ENCODE measurements at places on chromosomes 4 and X. TPM values are rescaled to one million over a fixed set of nuclear protein-coding genes. Genes with fewer than 3 reads are reported as not detected.

GRCh38 chr4:101201421-101201820 lies 145.9 kb downstream of the PPP3CA start:
- H3K27ac ChIP-seq: no peak overlapping the region
- no peak overlapping the region for H3K4me3 ChIP-seq
- H3K36me3 ChIP-seq: no peaks in the 10 kb centered on the region
- no peaks in the 10 kb centered on the region for H3K27me3 ChIP-seq
- H3K4me1 ChIP-seq: peaks cover 19% of the 10 kb centered on the region

The OCRL gene
- total RNA-seq: 36.2 TPM

- H3K27ac ChIP-seq: no peak overlapping the region
- no peaks in the 10 kb centered on the region for H3K4me1 ChIP-seq
- DNase-seq: no peak
- H3K36me3 ChIP-seq: no peaks in the 10 kb centered on the region
- H3K27me3 ChIP-seq: no peaks in the 10 kb centered on the region
Measured at GRCh38 chrX:129640737-129641136, 14.0 kb downstream of the APLN start.

The MAN2B2 gene
- total RNA-seq: 36.1 TPM

- H3K4me3 ChIP-seq: no peak overlapping the region
- H3K27ac ChIP-seq: no peak overlapping the region
- DNase-seq: peak; percentile 42
- no peaks in the 10 kb centered on the region for H3K27me3 ChIP-seq
Measured at GRCh38 chr4:11264841-11265240, 163.9 kb downstream of the HS3ST1 start.

- H3K36me3 ChIP-seq: no peaks in the 10 kb centered on the region
- DNase-seq: no peak
- peaks cover 3% of the 10 kb centered on the region for H3K4me1 ChIP-seq
- no peak overlapping the region for H3K27ac ChIP-seq
Measured at GRCh38 chr4:36224972-36225903, 19.1 kb downstream of the ARAP2 start.

GRCh38 chr4:140928880-140929279 lies 172.7 kb upstream of the TBC1D9 start:
- no peak overlapping the region for H3K27ac ChIP-seq
- DNase-seq: peak; percentile 25
- H3K27me3 ChIP-seq: no peaks in the 10 kb centered on the region
- no peaks in the 10 kb centered on the region for H3K36me3 ChIP-seq
- H3K4me3 ChIP-seq: no peak overlapping the region

DNA sequence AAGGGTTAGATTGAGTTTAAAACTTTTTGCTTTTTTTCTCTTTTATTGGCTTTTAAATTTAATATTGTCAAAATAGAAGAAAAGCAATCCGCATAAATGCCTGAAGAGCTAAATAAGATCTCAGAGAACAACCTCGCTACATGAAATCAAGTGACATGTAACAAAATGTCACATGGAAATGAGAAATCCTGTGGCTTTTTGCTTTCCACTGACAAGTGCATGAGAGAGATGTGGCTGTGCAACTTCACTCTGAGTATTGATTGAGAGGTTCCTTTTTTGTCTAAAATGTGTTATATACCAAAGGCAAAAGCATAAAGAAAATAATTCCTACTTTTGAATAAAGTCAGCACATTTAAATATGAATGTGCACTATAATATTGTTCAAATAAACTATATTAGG lies 263.5 kb downstream of the MAPK10 start:
- no peaks in the 10 kb centered on the region for H3K27me3 ChIP-seq
- no peaks in the 10 kb centered on the region for H3K4me1 ChIP-seq
- no peak overlapping the region for H3K27ac ChIP-seq

DNA sequence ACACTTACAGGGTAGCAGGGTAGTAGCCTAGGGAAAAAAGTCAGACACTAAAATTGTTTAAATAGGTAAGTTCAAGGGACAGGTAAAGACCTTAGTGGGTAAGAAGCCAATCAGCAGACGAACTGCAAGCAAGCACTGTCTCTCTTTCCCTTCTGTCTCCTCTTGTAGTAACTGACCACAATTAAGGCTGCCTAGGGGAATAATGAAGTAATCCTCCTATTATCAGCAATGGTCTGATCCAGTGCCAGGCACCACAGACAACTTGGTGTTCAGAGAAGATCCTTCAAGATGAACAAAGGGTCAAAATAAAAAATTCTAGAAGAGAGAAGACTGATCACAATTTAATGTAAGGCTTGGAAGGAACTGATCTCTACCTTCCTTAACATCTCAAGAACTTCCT lies 62.9 kb downstream of the ELOVL6 start:
- no peaks in the 10 kb centered on the region for H3K4me1 ChIP-seq
- H3K4me3 ChIP-seq: no peak overlapping the region
- DNase-seq: no peak
- no peaks in the 10 kb centered on the region for H3K36me3 ChIP-seq

The ELK1 gene
- 33.6 TPM for total RNA-seq

The ARR3 gene
- not detected for total RNA-seq

- no peak for DNase-seq
- H3K4me3 ChIP-seq: no peak overlapping the region
- peaks cover 2% of the 10 kb centered on the region for H3K27me3 ChIP-seq
- no peaks in the 10 kb centered on the region for H3K36me3 ChIP-seq
- no peaks in the 10 kb centered on the region for H3K4me1 ChIP-seq
- H3K27ac ChIP-seq: no peak overlapping the region
Measured at GRCh38 chr4:76083386-76083988, 9.0 kb downstream of the ART3 start.

DNA sequence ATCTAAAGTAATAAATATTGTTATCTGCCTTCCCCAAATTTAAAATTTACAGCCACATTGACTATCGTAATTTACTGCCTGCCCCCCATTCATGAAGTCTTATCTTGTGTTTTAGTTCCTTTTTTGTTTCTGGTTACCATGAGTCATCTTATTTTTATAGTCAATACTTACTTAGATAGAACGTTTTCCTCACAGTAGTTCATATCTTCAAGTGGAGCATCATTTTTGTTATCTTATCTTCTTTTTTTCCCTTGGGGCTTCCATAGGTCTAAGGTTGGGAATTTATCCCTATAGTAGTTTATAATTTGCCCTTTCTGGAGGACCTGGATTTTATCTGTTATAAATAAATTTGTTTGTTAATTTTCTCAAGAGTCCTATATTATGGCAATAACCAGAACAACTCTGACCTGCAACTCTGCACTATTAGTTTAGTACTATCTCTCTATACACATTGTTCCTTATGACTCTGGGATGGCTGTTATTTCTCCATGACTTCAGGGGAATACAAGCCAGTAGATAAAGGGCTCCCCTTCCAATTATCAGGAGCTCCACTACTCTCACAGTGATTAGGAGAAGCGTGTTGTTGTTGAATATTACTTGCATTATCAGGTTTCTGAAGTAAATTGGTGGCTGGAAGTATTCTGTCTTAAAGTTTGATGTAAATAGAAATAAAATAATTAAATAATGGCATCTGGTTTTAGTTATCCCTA lies 330.6 kb downstream of the GALNTL6 start:
- H3K27ac ChIP-seq: no peak overlapping the region
- DNase-seq: no peak
- H3K27me3 ChIP-seq: no peaks in the 10 kb centered on the region
- H3K36me3 ChIP-seq: no peaks in the 10 kb centered on the region

The ANOS1 gene
- 15.3 TPM for total RNA-seq
